ENCODE measurements at places on chromosomes 1 and 21. TPM values are rescaled to one million over a fixed set of nuclear protein-coding genes. Genes with fewer than 3 reads are reported as not detected.

- DNase-seq, result no peak
Observed at GRCh38 chr1:165874643-165875042, 47.2 kb downstream of the UCK2 start.

DNA sequence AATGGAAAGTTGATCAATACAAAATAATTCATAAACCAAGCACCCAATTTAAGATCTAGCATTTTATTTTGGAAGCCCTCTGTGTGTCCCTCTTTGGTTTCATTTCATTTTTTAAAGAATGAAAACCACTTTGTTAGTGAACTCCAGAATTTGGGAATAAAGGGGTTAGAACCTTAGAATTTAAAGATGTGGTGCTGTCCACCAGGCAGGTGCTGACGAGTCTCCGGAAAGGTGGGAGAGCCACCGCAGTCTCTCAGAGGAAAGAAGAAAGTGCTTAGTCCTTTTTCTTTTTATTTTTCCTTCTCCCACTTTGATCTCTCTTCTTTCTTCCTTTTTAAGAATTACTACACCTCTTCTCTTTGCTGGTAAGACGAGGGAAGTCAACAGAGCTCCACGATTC, 20.5 kb upstream of the HIVEP3 start:
- DNase-seq, result no peak

GRCh38 chr21:33892853-33893252, 22.8 kb downstream of the ATP5PO start:
- DNase-seq, result no peak

Gene TMEM269
- total RNA-seq, result not detected

Gene TEX38
- not detected for total RNA-seq

Measured in right atrium auricular region (tissue), 2 donors.